ENCODE measurements at places on chromosomes 4 and X. TPM values are rescaled to one million over a fixed set of nuclear protein-coding genes. Genes with fewer than 3 reads are reported as not detected.

Gene UBA1
- total RNA-seq = 146 TPM

Gene MEPE
- total RNA-seq = not detected

Gene NPFFR2
- not detected for total RNA-seq

Gene AKAP14
- total RNA-seq = not detected

Gene WAS
- total RNA-seq = 0.12 TPM

Gene NXF2B
- not detected for total RNA-seq

Gene GLOD5
- total RNA-seq = not detected

Gene SLC9B1
- 4.9 TPM for total RNA-seq

Gene HTN1
- total RNA-seq = not detected

Gene BRCC3
- 11.5 TPM for total RNA-seq

Gene KLHL34
- not detected for total RNA-seq

Gene CT45A1
- total RNA-seq = not detected

Gene RNF4
- total RNA-seq = 35.3 TPM

Gene HERC5
- total RNA-seq = 1.6 TPM

Gene SLITRK4
- total RNA-seq = 7.5 TPM

Gene SERTM2
- total RNA-seq = not detected

Gene SFRP2
- not detected for total RNA-seq

Gene PRSS12
- total RNA-seq = under 0.01 TPM

Gene GAGE12E
- not detected for total RNA-seq

Gene GAGE12F
- total RNA-seq = not detected

Gene HTR2C
- total RNA-seq = not detected

Gene XK
- 0.13 TPM for total RNA-seq

Gene FOXO4
- total RNA-seq = 4.9 TPM

Gene HMGN5
- 2.2 TPM for total RNA-seq

Gene KLHL13
- 37.9 TPM for total RNA-seq

Gene CFAP299
- 15.2 TPM for total RNA-seq

Gene CYTL1
- total RNA-seq = 41.5 TPM

Gene SYNPO2
- 1.6 TPM for total RNA-seq

Gene ATP2B3
- total RNA-seq = not detected

Gene RS1
- total RNA-seq = not detected

Gene IL2RG
- not detected for total RNA-seq

Gene UGT2B17
- total RNA-seq = not detected

Gene EFHC2
- total RNA-seq = 0.13 TPM

Gene SLC4A4
- 0.40 TPM for total RNA-seq

Gene PKD2
- total RNA-seq = 191 TPM

All from aortic smooth muscle cell (primary cell).